ENCODE measurements at places on chromosomes 11 and 22.
A peak's percentile ranks its signal among the peaks of the same experiment; 100 is the strongest.

DNA sequence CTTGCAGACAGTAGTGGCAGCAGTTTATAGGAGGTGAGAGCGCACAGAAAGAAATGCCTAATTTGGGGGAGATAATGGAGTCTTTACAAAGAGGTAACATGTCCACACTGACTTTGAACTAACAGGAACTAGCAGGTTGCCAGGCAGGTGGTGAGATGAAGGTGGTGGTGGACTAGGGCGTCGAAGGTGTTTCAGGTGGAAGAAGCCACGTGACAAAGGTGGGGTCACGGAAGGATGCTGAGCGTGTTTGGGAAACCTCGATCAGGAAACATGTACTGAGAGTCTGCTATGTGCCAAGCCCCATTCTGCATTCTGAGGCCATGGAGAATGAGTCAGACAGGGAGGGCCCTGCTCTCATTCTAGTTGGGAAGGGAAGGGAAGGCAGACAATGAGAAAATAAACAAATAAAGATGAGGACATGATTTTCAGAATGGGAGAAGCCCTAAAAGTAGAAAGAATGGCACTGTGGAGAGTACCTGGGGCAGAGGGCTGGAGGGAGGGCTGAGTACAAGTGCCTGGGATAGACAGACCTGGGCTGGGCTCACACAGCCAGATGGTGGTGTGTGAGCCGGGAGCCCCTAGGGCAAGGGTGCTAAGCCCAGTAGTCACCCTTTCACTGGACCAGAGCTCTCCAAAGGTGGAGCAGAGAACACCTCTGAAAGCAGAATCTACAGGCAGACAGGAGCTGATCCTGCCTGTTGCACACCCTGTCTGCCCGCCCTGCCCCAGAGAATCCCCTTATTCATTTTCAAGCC, 16.2 kb upstream of the NNMT start:
- DNase-seq = no peak

- DNase-seq = peak; percentile 10
Observed at GRCh38 chr22:35258191-35258988, 1.1 kb downstream of the HMGXB4 start.

DNA sequence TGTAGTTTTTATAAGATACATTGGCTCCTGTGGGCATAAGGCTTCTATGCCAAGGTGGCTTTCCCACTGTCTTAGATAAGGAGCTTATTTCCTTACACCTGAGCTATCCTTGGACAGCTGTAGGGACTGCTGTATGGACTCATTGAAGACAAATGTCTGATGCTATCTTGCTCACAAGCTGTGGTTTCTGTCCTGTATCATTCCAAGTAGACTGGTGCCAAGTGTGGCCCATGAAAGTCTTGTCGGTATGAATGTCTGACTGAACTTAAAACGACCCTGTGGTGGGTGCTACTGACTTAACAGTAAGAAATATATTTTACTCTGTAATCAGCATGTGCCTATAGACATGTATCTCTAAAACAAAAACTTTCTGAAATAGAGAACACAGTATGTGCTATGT, 45.0 kb downstream of the LARGE2 start:
- DNase-seq = no peak

DNA sequence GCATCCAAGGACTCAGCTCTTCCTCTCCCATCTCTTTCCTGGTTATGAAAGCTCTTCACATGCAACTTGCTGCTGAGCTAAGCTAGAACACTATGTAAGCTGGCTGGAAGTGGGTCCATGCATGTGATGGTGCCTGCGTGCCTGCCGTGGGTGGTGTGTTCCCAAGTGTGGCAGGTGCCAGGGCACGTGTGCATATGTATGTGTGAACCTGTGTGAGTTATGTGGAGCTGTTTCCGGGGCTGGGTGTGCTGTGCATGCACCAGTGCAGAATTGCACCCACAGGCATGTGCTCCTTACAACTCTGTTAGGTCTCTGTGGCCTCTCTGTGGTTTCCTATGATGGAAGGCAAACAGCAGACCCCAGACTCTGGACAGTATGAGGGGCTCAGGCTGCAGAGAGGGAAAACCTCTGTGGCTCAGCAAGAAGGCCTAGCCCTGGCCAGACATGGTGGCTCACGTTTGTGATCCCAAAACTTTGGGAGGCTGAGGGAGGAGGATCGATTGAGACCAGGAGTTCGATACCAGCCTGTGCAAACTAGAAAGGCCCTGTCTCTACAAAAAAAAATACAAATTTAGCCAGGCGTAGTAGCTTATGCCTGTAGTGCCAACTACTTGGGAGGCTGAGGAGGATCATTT, 4.1 kb upstream of the P2RY6 start:
- no peak for DNase-seq

DNA sequence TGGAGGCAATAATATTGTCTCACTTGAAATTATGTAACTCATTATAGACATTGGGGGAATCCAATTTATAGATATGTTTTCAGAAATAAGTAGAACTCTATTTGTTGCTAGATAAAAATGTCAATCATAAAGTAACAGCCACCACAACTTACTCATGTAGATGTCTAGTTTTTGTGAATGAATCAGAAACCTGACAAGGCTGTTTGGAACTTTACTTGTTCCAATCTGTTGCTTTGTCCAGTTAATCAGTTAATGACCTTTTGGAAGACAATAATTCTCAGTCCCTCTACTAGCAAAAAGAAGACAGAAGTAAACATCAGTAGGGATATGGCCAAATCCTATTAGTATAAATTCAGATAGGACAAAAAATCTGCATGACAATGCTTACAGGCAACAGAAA, 1143.3 kb downstream of the LRRC4C start:
- no peak for DNase-seq

DNA sequence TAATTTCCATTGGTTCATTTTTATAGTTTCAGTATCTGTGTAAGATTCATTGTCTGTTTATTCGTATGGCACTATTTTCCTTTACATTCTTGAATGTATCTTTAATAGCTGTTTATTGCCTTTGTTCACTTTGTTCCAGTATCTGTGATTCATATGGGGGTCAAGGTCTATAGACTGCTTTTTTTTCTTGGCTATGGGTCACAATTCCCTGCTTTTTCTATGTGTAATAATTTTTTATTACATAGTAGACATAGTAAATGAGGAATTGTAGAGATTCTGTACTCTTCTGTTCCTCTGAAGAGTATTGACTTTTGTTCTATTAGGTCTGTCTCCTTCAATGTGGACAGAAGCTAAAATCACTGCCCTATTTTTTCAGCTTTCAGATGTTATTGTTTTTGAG, 10.5 kb downstream of the ACRV1 start:
- DNase-seq = no peak

DNA sequence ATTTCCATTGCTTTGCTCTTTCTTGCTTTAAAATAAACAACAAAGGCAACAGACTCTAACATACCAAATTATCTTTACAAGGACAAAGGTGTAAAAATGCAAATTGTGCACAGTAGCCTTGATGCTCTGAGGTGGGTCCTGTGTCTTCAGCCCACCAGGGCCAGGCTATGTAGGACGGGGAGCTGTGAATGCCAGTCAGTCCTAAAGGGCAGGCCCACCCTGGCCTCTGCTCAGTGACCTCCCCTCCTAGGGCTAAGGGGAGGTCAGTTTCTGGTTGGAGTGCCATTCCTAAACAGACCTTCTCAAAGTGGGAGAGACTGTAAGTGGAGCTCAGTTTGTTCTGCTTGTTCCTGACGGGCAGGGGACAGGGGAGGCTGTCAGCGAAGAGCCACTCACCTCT, 78.0 kb upstream of the SUSD2 start:
- no peak for DNase-seq

DNA sequence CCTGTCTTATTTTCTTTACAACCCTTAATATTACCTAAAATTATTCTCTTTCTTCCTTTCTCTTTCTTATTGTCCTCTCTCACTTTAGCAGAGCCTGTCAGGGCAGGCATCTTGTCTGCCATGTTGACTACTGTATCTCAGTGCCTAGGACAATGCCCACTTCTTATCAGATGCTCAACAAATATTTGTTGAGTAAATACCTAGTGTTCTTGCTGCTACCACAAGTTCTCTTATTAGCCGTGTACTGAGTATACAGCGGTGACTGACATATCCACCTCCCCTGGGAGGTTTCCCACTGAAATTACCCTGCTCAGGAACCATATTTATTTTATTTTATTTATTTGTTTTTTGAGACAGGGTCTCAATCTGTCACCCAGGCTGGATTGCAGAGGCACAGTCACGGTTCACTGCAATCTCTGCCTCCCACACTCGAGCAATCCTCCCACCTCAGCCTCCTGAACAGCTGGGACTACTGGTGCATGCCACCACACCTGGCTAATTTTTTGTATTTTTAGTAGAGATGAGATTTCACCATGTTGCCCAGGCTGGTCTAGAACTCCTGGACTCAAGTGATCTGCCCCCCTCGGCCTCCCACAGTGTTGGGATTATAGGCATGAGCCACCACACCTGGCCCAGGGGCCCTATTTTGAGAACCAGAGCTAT, 6.7 kb downstream of the HPX start:
- DNase-seq = no peak

DNA sequence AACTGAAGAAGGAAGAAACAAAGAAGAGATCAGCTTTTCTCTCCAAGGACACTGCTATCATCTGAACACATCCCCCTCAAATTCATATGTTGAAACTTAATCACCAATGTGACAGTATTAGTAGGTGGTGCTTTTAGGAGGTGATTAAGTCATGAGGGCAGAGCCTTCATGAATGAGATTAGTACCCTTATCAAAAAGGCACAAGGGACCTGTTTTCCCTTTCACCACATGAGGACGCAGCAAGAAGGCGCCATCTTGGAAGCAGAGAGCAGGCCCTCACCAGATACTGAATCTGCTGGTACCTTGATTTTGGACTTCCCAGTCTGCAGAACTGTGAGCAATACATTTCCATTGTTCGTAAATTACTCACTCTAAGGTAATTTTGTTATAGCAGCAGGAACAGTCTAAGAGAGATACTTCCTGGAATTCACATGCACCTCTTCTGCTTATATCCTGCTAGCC, 20.9 kb upstream of the CREB3L1 start:
- DNase-seq = no peak

- DNase-seq = no peak
Observed at GRCh38 chr11:68661014-68661413, 23.3 kb upstream of the GAL start.

DNA sequence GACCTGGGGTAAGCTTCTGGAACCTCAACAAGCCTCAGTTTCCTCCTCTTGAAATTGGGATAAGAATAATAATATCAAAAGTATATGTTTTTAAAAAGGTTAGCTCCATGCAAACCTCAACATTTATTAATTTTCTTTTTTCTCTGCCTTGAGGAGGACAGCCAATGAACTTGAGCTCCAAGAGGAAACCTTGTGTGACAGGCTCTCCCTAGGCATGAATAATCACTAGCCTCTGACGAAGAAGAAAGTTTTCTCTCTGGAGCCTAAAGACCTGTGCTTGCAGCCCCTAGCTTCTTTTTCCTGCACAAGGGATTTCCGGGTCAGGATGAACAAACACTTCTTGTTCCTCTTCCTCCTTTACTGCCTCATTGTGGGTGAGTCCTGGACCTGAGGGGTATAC, at the start of gene PATE3:
Gene PATE3, plus strand, starts transcription at position 301 of the 400 bp plus-strand sequence. Its CDS starts 25 bp downstream, at position 326.
- no peak for DNase-seq

GRCh38 chr11:116638463-116638862, 134.3 kb downstream of the BUD13 start:
- DNase-seq = no peak

DNA sequence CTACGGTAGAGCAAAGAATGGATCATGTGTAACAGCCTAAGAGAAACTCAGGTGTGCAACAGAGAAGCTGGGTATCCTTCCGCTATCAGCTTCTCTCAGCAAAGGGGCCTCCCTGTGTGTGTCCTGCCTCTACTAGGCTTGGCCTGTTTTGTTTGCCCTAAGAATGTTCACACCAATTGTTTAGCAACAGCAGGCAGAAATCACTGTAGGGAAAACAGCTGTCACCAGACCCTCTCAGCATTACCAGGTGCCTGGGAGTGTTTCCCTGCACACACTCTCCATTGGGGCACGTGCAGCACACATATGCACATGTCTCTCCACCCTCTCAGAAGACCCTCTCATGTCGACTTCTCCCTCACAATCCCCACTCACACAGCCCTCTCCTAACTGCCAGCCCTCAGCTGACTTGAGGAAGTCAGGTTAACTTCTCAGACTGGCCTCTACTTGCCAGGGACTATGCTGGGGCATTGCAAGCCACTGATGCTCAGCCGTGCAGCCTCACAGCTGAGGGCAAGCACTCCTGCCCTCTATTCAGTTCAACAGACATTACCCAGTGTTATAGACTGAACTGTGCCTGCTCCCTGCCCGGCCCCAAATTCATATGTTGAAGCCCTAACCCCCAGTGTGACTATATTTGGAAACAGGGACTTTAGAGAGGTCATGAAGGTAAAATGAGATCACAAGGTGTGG, 97.6 kb downstream of the TRIM29 start:
- DNase-seq = no peak

- no peak for DNase-seq
Observed at GRCh38 chr22:43501878-43502277, 90.1 kb downstream of the MPPED1 start.

DNA sequence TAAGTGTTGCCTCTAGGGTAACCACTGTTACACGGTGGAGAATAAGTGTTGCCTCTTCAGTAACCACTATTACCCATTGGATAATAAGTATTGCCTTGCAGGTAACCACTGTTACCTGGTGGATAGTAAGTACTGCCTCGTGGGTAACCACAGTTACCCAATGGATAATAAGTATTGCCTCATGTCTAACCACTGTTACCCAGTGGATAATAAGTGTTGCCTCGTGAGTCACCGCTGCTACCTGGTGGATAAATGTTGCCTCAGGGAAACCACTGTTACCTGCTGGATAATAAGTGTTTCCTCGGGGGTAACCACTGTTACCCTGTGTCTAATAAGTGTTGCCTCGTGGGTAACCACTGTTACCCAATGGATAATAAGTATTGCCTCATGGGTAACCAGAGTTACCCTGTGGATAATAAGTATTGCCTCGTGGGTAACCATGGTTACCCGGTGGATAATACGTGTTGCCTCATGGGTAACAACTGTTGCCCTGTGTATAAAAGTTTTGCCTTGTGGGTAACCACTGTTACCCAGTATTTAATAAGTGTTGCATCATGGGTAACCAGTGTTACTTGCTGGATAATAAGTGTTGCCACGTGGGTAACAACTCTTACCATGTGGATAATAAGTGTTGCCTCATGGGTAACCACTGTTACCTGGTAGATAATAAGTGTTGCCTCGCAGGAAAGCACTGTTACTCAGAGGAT, 12.3 kb upstream of the NXPE4 start:
- DNase-seq = no peak

DNA sequence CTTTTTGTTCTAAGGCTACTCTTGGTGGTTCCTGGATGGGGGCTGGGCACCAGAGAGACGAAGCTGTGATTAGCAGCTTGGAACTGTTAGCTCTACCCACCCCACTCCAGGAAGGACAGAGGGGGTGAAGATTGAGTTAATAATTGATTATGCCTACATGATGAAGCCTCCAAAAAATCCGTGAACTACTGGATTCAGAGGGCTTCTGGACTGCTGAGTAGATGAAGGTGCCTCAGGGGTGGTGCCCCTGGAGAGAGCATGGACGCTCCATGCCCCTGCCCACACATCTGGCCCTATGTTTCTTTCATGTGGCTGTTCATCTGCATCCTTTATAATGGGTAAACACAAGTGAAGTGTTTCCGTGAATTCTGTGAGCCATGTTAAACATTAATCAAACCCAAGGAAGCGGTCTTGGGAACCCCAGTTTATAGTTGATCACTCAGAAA, 47.3 kb upstream of the CYP2D6 start:
- DNase-seq = no peak
